ENCODE measurements at places on chromosomes 1 and 21.

- no peak for DNase-seq
These were observed 59.3 kb upstream of the ABCG1 start for GRCh38 chr21:42159560-42160110.

GRCh38 chr1:38607526-38607925, 252.0 kb downstream of the RRAGC start:
- no peak for DNase-seq

DNA sequence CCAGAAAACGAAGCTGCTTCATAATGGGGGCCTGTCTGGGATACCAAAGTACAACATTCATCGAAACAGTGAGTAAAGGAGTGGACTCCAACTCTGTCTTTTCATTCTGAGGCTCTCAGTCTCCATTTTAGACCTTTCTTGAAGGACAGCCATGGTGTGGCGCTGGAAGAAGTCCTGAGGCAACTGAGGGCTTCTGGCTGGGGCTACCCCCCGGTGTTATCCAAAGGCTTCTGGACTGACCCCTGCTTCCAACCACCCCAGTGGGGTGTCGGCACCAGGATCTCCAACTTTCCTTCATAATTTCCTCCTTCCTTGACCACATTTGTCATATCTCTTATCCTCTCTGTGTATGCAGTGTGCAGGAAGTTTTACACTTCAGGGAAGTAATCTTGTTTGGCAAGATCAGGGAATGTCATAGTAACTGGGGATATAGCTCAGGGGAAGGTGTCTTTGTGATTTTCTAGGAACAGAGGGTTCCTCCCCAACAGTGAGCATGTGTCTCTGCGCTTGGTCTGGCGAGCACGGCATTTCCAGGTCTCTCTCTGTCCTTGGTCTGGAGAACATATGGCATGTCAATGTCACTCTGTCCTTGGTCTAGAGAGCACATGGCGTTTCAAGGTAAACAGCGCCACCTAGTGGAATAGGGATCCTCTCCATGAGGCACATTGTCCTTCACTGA, 19.4 kb upstream of the BSDC1 start:
- peak; percentile 58 for DNase-seq

DNA sequence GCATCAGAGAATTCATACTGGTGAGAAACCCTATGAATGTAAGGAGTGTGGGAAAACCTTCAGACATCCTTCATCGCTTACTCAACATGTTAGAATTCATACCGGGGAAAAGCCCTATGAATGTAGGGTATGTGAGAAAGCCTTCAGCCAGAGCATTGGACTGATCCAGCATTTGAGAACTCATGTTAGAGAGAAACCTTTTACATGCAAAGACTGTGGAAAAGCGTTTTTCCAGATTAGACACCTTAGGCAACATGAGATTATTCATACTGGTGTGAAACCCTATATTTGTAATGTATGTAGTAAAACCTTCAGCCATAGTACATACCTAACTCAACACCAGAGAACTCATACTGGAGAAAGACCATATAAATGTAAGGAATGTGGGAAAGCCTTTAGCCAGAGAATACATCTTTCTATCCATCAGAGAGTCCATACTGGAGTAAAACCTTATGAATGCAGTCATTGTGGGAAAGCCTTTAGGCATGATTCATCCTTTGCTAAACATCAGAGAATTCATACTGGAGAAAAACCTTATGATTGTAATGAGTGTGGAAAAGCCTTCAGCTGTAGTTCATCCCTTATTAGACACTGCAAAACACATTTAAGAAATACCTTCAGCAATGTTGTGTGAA, 12.8 kb downstream of the ZFP69B start:
- DNase-seq = no peak

- no peak for DNase-seq
These were observed 100.8 kb upstream of the DNAH14 start for GRCh38 chr1:224828691-224829090.

DNA sequence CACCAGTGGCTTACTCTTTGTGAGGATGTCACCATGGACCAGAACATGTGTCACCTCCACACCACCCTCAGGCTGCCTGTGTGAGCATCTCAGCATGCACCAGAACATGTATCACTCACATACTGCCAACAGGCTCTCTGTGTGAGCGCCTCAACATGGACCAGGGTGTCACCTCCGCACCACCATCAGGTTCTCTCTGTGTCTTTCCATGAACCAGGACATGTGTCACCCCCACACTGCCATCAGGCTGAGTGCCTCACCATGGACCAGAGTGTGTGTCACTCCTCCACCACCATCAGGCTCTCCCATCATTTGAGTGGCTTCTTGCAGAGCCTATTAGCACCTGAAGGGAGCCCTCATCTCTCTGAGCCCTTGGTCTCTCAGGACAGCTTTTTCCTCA, 125.2 kb downstream of the ZNF648 start:
- DNase-seq = no peak
